Stomach (tissue), 19 donors: ENCODE measurements at places on chromosomes 4 and X. TPM values are rescaled to one million over a fixed set of nuclear protein-coding genes. Genes with fewer than 3 reads are reported as not detected.

Gene UGT2A3
- 0.46 TPM for polyA plus RNA-seq

Gene P2RY4
- not detected for polyA plus RNA-seq

Gene ANK2
- 3.1 TPM for polyA plus RNA-seq

DNA sequence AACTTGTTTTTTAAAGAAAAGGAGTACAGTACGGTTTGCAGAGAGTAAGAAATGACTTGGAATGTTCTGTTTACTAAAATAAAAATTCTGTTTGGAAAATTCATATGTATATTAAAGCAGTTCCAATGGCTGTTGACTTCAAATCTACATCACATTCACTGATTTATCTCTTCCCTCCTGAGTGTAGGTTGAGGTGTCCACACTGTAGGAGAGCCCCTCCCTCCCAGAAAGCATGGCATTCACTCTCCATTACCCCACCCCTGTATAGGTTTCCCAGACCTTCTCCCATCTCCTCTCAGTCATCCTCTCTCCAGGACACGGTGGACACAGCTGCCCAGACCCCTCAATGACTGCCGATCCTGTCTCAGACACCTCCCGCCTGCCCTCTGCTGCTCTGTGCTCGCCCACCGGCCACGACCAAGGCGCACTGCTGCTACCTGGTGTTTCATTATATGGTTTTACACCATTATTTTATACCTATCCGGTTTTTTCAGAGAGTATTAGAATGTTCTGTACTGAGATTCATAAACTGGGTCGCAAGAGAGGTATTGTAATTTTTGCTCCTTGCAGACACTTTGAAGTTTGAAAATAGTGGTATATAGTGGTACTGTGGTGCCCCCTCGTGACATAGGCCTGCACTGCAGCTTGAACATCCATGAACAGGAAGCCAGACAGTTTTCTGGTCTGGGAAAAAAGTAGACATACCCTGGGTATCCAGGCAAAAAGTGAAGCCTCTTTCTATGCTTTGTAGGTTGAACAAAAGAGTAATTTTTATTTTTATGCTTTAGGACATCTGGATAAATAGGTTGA lies 38.8 kb upstream of the BEX4 start:
- no peak overlapping the region for H3K4me3 ChIP-seq
- H3K4me1 ChIP-seq: no peaks in the 10 kb centered on the region
- H3K27ac ChIP-seq: no peak overlapping the region
- H3K27me3 ChIP-seq: peaks cover 11% of the 10 kb centered on the region
- no peaks in the 10 kb centered on the region for H3K36me3 ChIP-seq

GRCh38 chr4:173264245-173264644 lies 69.9 kb downstream of the HMGB2 start:
- no peaks in the 10 kb centered on the region for H3K36me3 ChIP-seq
- no peak overlapping the region for H3K27ac ChIP-seq
- no peak for DNase-seq
- no peaks in the 10 kb centered on the region for H3K27me3 ChIP-seq
- no peak overlapping the region for H3K4me3 ChIP-seq
